Caco-2 (cell line): ENCODE measurements at places on chromosomes 4 and X. TPM values are rescaled to one million over a fixed set of nuclear protein-coding genes. Genes with fewer than 3 reads are reported as not detected.

LAGE3 gene
- total RNA-seq, result 26.0 and 26.7 TPM in 2 replicates

MAGEE2 gene
- not detected in 2 replicates for total RNA-seq

SSX2B gene
- total RNA-seq, result not detected in 2 replicates

STOX2 gene
- total RNA-seq, result 1.8 and 2.1 TPM in 2 replicates

GLUD2 gene
- total RNA-seq, result 1.2 and 1.3 TPM in 2 replicates

GRCh38 chrX:94252211-94252610 lies 578.2 kb downstream of the FAM133A start:
- no peak for DNase-seq

GRCh38 chr4:80365928-80366327 lies 30.4 kb downstream of the CFAP299 start:
- DNase-seq, result no peak

DNA sequence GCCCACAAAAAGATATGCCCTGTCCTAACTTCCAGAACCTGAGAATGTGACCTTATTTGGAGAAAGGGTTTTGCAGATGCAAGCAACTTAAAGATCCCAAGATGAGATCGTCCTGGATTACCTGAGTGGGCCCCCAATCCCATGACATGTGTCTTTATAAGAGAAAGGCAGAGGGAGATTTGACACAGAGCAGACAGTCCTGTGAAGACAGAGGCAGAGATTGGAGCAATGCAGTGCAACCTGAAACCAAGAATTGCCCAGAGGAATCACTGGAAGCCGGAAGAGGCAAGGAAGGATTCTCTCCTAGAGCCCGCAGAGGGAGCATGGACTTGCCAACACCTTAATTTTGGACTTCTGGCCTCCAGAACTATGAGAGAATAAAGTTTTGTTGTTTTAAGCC lies 171.5 kb downstream of the SMIM20 start:
- no peak for DNase-seq

GRCh38 chr4:147548256-147548655 lies 67.4 kb downstream of the EDNRA start:
- DNase-seq, result no peak

GRCh38 chrX:8939322-8939721 lies 94.6 kb downstream of the FAM9B start:
- DNase-seq, result no peak

DNA sequence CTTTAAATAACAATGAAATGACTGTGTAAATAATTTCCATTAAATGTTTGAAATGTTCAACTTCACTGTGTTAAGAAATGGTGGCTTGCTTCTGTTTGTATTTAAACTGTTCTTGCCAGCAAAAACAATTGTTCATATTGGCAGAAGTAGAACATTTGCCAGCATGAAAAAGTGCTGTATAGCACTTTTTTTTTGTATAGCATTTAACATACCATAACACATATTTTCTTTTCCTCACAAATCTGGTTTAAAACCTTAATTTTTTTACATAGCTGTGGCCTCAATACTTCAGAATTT lies 94.1 kb downstream of the COX18 start:
- DNase-seq, result no peak

DNA sequence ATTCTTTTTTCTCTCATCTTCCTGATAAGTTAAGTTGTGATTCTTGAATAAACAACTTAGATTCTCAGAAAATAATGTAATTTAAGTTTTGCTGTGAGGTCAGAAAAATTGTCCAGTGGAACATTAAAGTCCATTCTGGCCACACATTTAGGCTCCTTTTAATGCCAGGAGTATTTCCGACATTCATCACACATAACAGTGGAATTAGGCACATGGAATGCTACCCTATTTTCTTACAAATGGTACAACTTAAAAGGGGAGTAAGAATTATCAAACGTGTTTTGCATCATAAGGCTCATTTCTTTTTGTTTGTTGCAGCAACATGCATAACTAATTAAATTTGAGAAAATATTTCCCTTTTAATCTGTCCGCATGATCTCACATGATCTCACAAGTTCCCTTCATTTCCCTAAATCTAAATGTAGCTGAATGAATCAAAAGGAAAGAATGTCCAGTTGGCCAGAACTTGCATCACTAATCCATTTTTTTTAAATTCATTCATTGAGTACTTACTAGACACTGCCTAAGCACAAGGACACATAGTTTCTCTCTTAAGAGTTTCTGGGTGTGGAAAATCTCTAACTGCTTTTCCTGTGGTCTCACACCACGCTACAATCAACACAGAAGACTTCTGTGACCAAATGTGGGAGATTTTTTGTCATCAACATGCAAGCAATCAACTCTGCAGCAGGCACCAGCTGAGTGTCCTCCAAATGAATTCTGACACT lies 22.0 kb downstream of the SPARCL1 start:
- no peak for DNase-seq

GRCh38 chr4:4858527-4859324 lies 739 bp upstream of the MSX1 start:
- DNase-seq, result no peak

DNA sequence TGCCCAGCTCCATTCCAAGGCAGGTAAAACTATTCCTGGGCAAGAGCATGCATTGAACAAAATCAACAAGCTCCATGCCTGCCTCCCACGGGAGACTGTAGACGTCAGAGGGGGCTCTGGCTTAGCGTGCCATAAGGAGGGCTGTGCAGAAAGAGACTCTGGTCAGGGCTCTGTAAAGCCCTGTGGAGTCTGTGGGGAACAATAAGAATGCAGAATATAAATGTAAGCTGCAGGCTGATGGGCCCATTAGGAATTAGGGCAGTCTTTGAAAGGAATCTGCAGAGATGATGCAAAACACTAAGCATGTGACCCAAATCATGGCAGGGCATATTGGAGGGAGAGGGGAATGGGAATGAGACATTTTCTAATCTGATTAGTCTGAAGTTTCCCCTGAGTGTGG lies 170.3 kb downstream of the EFHC2 start:
- no peak for DNase-seq

DNA sequence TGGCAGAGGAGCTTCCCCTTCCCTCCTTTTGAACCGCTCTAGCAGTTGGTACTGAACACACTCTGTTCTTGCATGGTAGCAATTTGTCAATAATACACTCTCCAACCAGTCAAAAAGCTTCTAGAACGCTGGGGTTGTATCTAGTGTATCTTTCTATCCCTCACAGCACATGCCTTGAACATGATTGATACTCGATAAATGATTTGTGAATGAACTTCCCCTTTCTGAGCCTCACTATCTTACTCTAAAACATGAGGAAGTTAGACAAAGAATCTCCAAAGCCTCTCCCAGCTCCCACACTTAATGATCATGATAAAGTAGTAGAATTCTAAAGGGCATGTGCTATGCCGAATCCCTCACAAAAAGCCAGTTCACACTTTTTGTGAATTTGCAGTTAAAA lies 64.4 kb downstream of the DLG3 start:
- no peak for DNase-seq

DNA sequence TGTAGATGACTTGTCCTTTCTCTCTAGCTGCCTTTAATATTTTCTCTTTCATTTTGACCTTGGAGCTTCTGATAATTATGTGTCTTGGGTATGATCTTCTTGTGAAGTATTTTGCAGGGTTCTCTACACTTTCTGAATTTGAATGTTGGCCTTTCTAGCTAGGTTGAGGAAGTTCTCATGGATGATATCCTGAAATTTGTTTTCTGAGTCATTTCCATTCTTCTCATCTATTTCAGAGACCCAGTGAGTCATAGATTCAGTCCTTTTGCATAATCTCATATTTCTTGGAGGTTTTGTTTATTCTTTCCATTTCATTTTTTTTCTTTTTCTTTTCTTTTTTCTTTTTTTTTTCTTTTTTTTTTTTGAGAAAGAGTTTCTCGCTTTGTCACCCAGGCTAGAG lies 585.7 kb upstream of the PABPC4L start:
- DNase-seq, result no peak

GRCh38 chr4:184596617-184597185 lies 52.5 kb downstream of the CASP3 start:
- DNase-seq, result peak; percentile 34

- no peak for DNase-seq
Measured at GRCh38 chr4:14095831-14096230, 468.3 kb upstream of the BOD1L1 start.

- DNase-seq, result peak; percentile 53
Measured at GRCh38 chr4:1864076-1865008, 6.9 kb upstream of the NSD2 start.

DNA sequence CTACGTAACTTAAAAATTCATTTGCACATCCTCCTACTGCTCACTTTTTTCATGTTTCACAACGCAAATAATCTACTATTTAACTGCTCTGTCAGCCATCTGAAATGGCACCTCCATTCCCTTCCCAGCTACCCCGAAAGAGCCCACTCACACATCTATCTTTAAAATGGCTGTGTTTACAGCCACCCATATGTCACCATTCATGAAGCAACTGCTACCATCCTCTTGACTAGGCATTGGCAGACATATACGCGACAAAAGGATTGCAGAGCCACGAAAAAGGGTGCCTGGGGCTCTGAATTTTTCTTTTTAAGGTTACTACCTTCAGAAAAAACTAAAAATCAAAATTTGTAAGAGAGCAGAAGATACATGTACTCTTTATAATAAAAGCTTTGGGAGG lies 11.5 kb downstream of the SH3RF1 start:
- DNase-seq, result no peak

GRCh38 chrX:1449036-1449822 lies 3.5 kb downstream of the ASMTL start:
- peak; percentile 27 for DNase-seq

GRCh38 chr4:85520765-85521749 lies 46.1 kb downstream of the ARHGAP24 start:
- no peak for DNase-seq

- DNase-seq, result no peak
Measured at GRCh38 chr4:182126096-182126495, 117.1 kb upstream of the TENM3 start.
